ENCODE measurements at places on chromosomes 12 and 14.

DNA sequence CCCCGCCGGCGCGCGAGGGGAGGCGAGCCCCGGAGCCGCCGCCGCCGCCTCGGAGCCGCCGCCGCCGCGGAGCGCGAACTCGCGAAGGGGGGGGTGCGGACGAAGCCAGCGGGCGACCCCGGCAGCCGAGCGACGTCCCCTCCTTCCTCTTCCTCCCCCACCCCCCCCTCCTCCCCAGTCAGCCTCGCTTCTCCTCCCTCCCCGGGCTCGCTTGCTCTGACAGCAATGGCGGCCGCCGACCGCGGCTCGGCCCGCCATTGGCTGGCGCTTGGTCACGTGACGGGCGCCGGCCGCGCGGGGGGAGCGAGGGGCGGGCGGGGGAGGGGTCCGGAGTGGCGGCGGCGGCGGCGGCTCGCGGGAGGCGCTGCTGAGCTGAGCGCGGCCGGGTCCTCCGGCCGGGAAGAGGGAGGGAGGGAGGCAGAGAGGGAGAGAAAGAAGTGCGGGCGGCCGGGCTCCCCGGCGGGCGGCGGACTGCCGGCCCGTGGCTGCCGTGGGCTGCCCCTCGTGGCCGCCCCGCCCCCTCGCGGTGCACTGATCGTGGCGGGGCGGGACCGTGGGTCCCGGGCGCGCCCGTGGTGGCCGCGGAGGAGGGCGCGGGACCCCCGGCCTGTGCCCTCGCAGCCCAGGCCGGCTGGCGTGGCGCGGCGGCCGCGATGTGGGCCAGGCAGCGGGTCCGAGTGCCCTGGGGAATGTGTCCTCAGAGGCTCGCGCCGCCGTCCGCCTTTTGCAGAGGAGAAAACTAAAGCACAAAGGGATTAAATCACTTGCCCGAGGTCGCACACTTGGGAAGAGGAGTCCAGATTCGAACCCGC lies at the start of gene MED13L:
TSS of gene MED13L (minus strand) at position 227 of the 812 bp plus-strand sequence. CDS start 562 bp downstream, outside the sequence.
- DNase-seq, result peak; percentile 90

DNA sequence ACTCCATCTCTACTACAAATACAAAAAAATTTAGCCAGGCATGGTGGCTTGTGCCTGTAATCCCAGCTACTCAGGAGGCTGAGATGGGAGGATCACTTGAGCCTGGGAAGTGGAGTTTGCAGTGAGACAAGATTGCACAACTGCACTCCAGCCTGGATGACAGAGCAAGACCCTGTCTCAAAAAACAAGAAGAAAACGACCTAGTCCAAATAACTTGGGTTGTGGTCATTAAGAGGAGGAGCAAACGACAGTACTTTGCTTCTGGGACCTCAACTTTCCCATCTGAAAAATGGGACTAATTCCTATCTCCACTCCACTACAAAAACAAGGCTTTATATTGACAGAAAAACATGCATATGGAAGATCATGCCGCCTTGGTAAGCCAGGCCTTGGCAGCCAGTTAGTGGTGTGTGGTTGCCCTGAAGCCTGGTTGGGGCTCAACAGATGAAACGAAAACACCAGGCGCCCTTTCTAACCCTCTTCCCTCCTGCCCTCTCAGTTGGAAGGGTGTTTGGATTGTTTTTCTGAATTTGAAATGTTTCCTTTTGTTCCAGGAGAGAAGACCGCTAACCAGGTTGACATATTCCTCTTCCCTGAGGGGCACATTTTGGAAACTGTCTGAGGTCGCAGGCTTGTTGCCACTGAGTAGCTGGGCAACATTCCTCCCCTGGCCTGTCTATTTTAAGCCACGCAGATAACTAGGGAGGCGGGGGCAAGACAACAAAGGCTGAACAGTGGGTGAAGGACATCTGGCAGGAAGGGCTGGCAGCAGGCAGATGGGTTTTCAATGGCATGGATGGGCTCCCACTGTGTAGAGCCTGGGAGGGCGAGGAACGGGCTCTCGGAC lies 13.7 kb upstream of the VPS37B start:
- no peak for DNase-seq

- DNase-seq, result no peak
Measured at GRCh38 chr12:119307747-119308146, 26.8 kb upstream of the CCDC60 start.

DNA sequence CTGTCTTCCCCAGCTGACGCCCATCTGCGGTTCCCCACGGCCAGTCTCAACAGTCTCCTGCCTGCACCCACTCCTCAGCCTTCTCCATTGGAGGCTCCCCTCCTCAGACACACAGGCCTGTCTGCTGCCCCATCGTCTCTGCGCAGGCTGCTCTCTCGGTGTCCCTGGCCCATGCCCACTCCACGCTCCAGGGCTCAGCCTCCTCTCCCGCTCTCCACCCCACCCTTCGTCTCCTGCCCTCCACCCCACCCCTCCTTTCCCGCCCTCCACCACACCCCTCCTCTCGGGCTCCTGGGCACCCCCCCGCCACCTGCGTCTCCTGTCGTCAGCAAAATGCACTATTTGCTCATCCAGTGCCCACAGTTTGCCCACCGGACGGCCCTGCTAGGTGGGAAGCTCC lies 119.6 kb upstream of the DIO3 start:
- DNase-seq, result no peak

DNA sequence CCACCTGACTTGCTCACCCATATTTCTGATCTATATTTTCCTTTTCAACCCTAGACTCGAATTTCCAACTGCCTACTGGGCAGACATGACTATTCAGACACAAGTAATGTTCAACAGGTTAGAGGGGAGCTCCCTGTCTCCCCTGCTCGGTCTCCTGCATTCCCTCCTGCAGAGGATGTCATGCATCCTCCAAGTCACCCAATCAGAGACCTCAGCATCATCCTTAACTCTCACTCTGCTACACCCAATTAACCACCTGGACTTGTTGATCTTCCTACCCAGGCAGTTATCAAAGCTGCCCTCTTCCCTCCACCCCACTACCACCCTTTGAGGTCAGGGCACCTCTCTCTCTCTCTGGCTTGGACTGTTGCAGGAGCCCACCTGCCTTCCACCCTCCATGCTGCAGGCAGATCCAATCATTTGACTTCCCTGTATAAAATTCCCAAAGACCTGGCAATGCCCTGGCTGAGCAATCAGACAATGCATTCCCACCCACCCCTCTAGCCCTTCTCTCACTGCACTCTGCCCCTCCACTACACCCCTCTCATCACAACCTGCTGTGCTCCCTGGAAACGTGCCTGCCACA lies 10.9 kb downstream of the FAIM2 start:
- no peak for DNase-seq

GRCh38 chr12:14956024-14956891 lies 5.1 kb downstream of the ARHGDIB start:
- DNase-seq, result peak; percentile 39

DNA sequence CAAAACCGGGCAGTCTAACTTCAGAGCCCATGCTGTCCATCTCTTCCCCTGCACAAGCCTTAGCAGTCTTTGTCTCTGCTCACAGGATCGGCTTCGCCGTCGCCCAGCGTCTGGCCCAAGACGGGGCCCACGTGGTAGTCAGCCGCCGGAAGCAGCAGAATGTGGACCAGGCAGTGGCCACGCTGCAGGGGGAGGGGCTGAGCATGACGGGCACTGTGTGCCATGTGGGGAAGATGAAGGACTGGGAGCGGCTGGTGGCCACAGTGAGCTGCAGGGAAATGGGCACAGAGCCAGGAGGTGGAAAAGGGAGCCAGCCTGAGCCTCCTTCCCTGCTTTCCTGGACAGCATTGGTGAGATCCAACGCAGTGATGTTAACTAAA lies 14.2 kb upstream of the CARMIL3 start:
- no peak for DNase-seq

GRCh38 chr12:111260732-111261131 lies 108.2 kb downstream of the PHETA1 start:
- DNase-seq, result no peak

- no peak for DNase-seq
Measured at GRCh38 chr14:100748944-100749343, 22.3 kb downstream of the DLK1 start.

GRCh38 chr14:56121816-56122215 lies 3.6 kb downstream of the PELI2 start:
- no peak for DNase-seq

- DNase-seq, result no peak
Measured at GRCh38 chr12:120999191-121000120, 16.8 kb downstream of the C12orf43 start.

- DNase-seq, result no peak
Measured at GRCh38 chr12:127963933-127964332, 303.0 kb upstream of the TMEM132C start.

- no peak for DNase-seq
Measured at GRCh38 chr12:67939611-67940010, 49.6 kb upstream of the IFNG-AS1 start.

GRCh38 chr12:64383675-64384074 lies 6.9 kb downstream of the C12orf56 start:
- DNase-seq, result no peak

DNA sequence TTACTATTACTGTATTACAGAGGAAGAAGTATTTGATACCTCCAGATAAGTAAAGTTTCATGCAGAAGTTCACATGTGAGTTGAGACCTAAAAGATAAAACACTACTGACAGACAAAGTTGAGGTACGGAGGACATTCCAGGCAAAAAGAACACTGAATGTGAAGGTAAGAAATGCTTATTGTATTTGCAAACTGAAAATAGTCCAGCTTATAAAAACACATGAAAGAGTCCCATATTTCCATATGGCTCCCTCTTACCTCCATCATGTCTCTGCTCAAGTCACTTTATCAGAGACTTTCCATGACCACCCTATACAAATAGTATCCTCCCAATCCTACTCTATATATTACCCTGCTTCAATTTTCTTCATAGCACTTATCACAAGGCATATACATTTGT lies 35.8 kb downstream of the SENP1 start:
- DNase-seq, result no peak

DNA sequence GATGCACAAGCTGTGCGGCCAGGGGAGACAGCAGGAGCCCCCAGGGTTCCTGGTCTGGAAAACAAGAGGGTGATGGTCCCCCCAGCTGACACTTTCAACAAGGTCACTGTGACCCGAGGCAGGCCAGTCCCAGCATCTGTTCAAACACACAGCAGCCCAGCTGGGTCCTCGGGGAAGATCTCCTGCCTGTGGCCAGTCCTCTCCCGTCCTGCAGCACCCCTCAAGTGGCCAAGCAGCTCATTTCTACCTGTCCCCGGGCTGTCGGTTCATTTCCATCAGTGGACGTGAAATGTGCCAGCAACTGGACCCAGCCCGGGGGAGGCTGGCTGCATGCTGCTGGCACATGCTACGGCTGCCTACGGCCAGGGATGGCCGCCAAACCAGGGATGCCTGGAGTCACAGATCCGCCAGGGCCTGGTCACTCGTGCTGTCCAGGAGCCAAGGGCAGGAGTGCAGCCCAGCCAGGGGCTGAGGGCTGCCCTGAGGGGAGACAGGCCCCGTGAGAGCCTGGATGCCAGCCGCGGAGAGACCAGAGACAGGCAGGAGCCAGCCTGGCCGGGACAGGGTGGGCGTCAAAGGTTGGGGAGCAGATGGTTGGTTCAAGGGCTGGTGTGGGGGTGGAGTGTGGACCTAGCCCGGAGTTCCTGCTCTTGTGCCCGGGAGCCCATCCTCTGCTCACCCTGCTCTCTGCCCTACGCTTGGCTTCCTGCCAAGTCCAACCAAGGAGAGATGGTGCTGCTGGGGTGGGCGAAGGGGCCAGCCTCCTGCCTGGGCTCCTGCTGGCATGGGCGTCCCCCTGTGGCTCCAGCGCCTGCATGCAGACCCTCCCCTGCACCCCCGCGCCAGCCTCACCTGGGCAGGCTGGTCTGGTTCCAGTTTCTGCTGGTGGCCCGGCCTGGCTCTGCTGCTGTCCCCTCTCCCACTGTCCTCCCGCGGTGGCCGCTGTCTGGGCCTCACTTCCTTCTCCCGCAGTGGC lies 143.8 kb downstream of the ADGRD1 start:
- no peak for DNase-seq

DNA sequence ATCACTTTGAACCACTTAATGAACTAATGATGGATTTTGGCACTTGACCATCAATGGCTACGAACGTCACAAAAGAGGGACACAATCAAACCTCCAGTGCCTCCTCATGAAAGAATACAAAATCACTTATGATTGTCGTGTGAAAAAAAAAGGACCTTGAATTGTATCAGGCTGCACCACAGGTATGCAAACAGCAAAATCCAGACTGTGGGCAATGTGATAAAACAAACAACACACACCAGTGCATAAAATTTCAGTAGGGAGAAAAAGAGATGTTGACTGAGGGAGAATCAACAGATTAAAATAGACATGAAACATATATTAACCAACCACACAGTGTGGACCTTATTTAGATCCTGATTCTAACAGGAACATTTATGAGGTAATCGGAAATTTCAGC lies 2.6 kb downstream of the TSPAN8 start:
- DNase-seq, result no peak

DNA sequence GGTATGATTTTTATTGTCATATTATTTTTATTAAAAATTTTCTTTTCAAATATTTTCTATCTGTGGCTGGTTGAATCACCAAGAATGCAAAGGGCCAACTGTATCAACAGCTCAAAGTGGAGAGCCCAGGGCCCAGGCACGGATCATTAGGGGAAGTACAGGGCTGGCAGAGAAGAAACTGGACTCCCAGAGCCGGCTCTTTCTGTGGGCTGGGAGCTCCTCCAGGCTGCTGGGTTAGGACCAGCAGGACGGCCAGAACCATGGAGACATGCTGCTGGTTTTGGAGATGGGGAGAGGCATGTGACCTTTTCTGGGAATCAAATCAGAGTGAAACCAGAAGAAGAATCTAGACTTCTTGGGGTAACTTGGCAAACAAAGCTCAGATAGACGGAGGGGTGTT lies 220.5 kb downstream of the CACNA1C start:
- DNase-seq, result no peak

GRCh38 chr12:108152170-108152538 lies 23.1 kb downstream of the WSCD2 start:
- no peak for DNase-seq

DNA sequence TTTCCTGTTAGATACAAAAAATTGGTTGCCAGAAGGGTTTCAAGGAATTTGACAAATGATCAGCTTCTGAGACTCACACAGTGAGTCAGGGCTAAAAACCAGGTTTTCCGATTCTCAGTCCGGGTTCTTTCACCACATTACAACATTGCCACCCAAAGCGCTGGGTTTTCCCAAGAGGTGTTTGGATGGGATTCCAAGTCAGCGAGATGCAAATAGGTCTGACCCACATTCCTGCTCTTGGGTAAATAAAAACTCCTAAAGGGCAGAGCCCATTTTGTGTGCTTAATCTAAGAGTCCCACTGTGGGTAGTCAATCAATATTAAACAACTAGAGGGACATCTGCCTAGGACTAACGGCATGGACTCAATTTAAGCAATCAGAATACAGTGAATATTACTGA lies 5.4 kb upstream of the RIC8B start:
- DNase-seq, result no peak

GRCh38 chr12:121494093-121494787 lies 86.6 kb downstream of the KDM2B start:
- DNase-seq, result peak; percentile 66
